ENCODE measurements at places on chromosomes 6 and 20. TPM values are rescaled to one million over a fixed set of nuclear protein-coding genes. Genes with fewer than 3 reads are reported as not detected.
A peak's percentile ranks its signal among the peaks of the same experiment; 100 is the strongest.

GRCh38 chr6:68059899-68060298 is 575.2 kb upstream of the ADGRB3 start:
- no peak for DNase-seq
- no peak overlapping the region for H3K4me3 ChIP-seq
- H3K27ac ChIP-seq, result no peak overlapping the region
- H3K4me1 ChIP-seq, result no peaks in the 10 kb centered on the region

DNA sequence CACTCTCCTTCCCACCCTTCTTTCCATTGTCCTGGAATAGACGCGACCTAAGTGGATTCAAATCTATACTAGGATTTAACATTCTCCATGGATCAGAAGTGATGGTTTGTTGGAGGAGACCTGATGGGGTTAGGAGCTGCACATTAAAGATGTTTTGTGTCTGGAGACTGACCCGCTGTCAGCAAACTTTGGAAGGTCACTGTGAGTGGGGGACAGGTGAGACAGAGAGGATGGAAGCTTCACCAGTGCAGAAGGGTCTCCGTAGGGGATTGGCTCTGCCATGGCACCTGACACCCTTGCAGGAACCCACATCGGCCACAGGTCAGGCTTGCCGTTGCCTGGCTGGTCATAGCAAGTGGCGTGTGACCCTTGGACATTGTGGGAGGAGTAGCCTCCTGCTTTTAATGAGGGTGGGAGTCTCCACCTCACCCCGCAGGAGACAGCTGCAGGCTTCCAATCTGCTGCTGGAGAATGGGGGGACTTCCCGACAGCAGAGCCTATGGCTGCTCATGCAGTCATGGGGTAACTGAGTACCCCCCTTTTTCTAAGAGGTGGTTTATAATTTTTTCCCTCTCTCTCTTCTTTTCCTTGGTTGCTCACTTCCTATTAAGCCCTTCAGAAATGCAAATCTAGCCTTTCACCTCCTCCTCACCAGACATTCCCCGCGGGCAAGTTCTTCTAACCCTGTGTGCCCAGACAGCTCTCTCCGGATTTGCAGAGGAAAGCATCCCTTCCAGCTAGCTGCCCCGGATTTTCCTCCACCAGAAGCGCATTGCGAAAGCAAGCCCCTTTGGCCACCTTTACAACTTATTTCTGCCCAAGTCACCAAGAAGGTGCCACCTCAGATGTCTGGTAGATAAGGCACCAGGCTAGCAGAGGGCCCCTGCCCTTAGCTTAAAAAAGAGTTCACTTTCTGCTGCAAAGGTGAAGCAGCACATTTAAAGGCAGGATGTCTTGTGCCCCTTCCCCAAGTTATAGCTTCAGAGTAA is 53.5 kb downstream of the DACT2 start:
- H3K27ac ChIP-seq, result no peak overlapping the region
- DNase-seq, result no peak
- no peak overlapping the region for H3K4me3 ChIP-seq
- no peaks in the 10 kb centered on the region for H3K4me1 ChIP-seq

- no peak overlapping the region for H3K27ac ChIP-seq
- H3K36me3 ChIP-seq, result peaks cover 26% of the 10 kb centered on the region
- no peak for DNase-seq
- H3K4me3 ChIP-seq, result no peak overlapping the region
- peaks cover 12% of the 10 kb centered on the region for H3K4me1 ChIP-seq
These were observed 5.8 kb downstream of the HMGA1 start for GRCh38 chr6:34242252-34243130.

- H3K4me1 ChIP-seq, result peaks cover 5% of the 10 kb centered on the region
- no peak for DNase-seq
- peaks cover 1% of the 10 kb centered on the region for H3K27me3 ChIP-seq
- peak overlapping the region; percentile 9 for H3K4me3 ChIP-seq
These were observed 85.6 kb downstream of the CD2AP start for GRCh38 chr6:47563162-47563561.

The TREM2 gene
- not detected for total RNA-seq

The RAET1L gene
- total RNA-seq, result not detected

All from endothelial cell (in vitro differentiated cells).